ENCODE measurements at places on chromosomes 5 and 9.

DNA sequence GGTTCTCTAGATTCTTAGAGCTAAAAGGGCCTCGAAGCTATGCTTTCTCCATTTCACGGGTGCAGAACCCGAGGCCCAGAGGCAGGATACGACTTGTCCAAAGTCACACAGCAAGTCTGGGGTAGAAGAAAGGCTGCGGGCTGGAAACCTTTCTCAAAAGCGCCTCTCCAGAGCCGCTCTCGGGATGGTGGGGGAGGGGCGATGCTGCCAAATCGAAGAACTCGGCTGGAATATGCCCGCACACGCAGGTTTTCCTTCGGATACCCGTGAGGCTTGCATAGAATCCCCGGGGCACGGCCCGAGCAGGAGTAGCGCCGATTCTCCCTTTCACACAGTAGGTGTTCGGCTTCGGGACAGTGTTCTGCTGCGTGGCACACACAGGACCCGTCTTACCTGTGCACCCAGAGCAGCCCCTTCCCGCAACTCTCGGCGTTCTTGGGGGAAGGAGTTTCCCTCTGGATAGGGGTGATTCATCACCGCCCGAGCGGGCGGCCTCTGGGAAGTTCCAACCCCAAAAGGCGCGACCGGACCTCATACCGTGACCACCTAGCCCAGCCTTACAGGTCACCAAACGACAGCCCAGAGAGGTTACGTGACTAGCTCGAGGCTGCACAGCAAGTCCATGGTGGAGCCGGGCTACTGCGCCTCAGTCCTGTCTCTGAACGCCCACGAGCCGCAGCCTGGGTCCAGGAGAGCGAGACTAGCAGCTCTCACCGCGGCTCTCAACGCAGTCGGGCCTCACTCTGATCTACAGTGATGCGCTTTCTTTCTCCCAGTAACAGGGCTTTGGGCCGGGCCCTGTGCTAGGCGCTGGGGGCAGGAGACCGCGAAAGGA is 4.1 kb downstream of the PAX5 start:
- ATAC-seq, result no peak

DNA sequence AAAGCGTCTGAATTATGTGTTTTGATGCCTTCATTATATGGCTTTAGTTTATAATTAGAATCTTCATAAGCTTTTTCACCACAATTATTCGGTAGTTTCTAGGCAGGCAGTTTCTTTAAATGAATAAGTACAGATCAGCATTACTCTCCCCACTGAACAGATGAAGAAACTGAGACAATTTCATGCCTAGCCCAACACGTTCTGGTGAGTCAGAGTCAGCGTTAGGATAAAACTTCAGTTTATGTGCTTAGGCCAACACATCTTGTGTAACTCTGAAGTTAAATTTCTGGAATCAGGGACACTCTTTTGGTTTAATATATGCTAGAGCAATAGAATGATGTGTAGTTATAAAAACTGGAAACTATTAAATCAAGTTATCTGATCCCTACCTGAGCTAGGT is 186.7 kb upstream of the ELL2 start:
- no peak for ATAC-seq

GRCh38 chr9:133762488-133763271 is 24.5 kb upstream of the SARDH start:
- ATAC-seq, result no peak

DNA sequence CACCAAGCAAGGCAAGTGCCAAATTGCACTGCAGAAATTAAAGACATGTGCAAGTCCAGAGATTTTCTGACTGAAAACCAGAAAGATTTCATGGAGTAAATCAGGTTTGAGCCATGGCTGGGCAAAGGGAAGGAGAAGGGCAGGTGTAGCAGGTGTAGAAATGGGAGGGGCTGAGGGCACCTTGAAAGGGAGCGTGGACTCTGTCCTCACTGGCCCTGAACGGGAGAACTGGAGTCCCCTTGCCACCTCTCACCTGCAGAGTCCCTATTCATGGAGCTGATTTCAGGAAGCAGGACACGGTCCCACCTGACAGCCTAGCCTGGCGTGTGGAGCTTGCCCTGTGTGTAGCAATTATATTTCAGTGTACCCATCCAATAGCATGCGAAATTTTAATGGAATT is 46.3 kb downstream of the UBE2QL1 start:
- ATAC-seq, result no peak

- ATAC-seq, result no peak
Observed at GRCh38 chr9:133643978-133644760, 8.0 kb downstream of the DBH start.

DNA sequence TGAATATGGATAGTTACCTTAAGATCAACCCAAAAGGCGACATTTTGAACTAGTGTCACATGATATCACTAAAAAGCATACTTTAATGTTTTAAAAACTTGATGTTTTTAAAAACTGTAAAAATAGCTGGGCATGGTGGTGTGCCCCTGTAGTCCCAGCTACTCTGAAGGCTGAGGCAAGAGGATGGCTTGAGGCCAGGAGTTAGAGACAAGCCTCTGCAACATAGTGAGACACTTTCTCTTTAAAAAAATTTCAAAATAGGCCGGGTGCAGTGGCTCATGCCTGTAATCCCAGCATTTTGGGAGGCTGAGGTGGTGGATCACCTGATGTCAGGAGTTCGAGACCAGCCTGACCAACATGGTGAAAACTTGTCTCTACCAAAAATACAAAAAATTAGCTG is 129.5 kb downstream of the NPR3 start:
- no peak for ATAC-seq

DNA sequence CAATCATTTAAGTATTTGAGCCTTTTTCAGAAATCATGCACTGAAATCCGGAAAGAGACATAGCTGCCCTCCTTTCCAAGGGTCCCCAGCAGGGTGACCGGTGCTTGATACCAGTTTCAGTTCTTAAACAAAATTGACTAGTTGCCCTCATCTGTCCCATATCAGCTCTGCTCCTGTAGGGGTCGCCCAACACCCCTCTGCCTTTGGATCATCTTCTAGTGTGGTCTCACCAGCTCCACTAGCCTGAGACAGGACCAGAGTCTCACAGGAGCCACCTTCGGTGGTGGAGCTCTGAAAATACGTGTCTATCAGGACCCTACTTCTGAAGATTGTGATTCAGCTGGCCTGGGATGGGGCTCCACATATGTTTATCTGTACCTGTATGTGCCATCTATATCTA is 428.2 kb downstream of the ENC1 start:
- peak; percentile 14 for ATAC-seq

GRCh38 chr5:175104677-175105076 is 339.3 kb downstream of the DRD1 start:
- no peak for ATAC-seq

GRCh38 chr9:70006306-70006705 is 37.3 kb upstream of the MAMDC2 start:
- no peak for ATAC-seq

- ATAC-seq, result peak; percentile 4
Observed at GRCh38 chr5:1229822-1230221, 4.6 kb downstream of the SLC6A18 start.

DNA sequence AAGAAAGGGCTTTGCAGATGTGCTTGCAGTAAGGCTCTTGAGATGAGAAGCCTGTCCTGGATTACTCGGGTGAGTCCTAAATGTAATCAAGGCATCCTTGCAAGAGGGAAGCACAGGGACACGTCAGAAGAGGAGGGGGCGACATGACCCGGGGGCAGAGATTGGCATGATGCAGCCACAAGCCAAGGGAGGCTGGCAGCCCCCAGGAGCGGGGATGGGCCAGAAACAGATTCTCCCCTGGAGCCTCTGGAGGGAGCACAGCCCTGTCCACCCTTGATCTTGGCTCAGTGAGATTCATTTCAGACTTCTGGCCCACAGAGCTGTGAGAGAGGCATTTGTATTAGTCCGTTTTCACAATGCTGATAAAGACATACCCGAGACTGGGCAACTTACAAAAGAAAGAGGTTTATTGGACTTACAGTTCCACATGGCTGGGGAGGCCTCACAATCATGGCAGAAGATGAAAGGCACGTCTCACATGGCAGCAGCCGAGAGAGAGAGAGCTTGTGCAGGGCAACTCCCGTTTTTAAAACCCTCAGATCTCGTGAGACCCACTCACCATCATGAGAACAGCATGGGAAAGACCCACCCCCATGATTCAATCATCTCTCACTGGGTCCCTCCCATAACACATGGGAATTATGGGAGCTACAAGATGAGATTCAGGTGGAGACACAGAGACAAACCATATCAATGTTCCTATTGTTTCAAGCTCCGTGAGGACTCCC is 76.1 kb downstream of the ADAMTS2 start:
- ATAC-seq, result no peak

All from stimulated activated memory B cell treated with anti-CD40 and anti-IgM and Interleukin-4, amounts not matched to agents 10 μg/mL and 1 μg/mL and 100 μg/mL, for 72 hours (primary cell).